Mesothelial cell of epicardium (in vitro differentiated cells): ENCODE measurements at places on chromosomes 3 and 15.

DNA sequence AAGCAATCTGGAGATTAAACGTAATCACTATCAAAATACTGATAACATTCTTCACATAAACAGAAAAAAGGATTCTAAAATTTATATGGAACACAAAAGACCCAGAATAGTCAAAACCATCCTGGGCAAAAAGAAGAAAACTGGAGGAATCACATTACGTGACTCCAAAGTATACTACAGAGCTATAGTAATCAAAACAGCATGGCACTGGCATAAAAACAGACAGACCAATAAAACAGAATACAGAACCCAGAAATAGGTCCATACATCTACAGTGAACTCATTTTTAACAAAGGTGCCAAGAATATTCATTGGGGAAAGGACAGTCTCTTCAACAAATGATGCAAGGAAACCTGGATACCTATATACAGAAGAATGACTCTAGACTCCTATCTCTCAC is 621.9 kb upstream of the CCDC54 start:
- no peak for DNase-seq

GRCh38 chr15:68440136-68440535 is 8.2 kb upstream of the ITGA11 start:
- no peak for DNase-seq

- DNase-seq, result no peak
Measured at GRCh38 chr3:45565342-45565741, 29.2 kb upstream of the LIMD1 start.

GRCh38 chr15:39127925-39128617 is 452.8 kb upstream of the THBS1 start:
- DNase-seq, result no peak

- no peak for DNase-seq
Measured at GRCh38 chr3:148457886-148458285, 239.8 kb upstream of the AGTR1 start.

DNA sequence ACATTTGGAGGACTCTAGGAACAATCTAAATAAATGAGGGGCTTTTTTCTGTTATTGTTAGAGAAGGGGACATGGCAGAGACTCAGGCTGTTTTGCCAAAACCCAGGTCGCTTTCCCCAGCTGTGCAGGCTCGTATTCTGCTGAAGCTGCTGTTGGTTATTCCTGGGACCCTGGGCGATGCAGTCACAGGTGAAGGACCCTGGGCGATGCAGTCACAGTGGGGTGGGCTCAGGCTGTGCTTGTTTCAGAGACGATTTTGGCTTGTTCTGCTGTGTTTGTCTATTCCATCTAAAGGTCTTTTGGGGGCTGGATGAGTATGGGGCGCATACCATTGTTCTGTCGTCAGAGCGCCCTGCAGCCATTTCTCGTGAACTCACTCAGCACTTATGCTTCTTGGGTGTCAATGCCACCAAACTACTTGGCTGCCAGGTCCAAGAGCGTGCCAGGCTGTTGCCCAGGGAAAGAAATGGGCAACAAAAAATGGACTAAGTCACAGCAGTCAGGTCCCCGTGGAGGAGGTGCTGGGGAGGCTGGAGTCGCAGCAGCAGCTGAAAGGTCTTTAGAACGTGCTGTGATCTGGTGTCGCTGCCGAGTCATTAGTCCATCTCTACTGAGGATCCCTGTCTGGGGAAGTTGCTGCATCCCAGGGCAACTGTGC is 151.4 kb downstream of the CHDH start:
- DNase-seq, result no peak

GRCh38 chr15:81225161-81225671 is 28.5 kb downstream of the IL16 start:
- DNase-seq, result no peak

DNA sequence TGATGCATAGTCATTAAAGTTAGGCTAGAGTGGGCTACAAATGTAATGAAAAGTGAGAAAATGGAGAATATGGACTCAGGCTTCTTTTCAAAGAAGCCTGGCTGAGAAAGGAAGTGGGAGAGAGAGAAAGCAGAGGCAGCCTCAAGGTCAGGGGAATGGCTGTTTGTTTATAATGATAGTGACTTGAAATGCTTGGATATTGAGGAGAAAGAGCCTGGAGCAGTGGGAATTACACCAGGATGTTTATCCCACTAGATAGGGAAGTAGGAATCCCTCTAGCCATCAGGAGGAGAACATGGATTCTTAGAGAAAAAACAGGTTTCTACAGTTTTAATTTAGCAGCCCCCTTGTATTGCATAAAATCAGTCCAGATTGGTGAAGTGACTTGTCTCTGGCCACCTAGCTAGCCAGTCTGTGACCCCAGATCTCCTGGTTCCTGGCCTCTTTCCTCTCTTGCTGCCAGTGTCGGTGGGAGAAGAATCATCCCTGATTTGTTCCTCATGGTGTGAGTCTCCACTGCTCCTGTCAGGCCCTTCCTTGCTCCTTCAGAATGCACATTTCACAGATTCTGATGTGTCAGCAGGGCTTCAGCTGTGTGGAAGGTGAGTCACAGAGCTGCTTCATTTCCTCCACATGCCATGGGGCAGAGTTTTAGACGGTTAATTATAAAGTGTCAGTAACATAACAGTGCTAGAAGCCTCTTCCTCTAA is 32.9 kb downstream of the SEMA6D start:
- no peak for DNase-seq

DNA sequence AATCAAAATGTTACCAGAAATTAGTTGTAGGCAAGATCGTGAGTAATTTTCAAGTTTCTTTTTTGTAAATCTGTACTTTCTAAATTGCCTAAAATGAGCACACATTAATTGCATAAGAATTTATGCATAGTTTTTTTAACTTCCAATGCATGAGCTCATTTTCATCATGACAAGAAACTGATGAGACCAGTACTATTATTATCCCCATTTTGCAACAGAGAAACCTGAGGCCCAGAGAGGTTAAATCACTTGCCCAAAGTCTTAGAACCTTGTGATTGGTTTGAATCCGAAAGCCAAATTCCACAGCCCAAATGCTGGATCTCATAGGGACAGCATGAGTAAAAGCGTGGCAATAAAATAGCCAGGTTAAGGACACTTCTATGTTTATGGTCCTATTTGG is 274.7 kb downstream of the ERC2 start:
- DNase-seq, result no peak

DNA sequence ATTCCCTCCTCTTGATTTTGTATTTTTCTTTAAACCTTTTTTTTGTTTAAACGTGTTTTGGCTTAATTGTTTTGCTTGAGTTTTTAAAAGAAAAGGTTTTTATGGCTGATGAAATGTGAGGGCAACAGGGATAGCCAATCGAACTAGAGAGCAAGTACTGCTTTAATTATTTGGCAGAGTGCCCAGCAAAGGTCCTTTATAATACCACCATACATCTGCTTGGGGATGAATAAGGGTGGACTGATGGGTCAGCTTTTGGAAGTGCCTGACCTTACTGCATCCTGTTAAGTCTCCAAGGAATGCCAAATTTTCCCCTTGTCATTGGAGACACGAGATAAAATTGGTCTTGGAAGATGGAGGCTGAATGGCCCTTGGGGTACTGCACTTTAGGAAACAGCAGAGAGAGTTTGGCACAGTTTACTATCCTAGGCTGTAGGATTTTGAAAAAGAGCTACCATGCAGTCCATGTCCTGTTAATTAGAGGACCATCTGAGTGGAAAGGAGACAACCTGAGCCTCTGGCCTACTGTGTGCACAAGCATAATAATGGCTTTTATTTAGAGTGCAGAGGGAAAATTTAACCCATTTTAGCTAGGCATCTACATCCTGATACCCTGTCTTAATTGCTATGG is 19.8 kb upstream of the MTHFS start:
- DNase-seq, result no peak

DNA sequence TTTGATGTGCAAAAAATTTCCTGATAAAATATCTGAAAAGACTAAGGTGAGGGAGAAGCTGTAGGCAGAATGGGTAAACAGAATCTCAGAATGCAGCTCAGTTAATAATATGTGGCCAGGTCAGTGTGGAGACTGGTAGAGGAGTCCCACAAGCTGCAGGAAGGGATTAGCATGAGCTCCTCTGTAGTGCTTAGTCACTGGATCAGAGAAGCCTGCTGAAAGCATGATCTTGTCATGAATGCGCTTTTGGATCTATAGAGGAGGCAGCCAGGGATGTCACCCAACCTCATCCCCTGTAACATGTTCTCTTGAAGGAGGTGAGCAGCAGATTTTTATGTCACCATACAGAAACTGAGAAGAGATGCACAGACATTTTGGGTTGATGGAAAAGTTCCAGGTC is 1035.3 kb upstream of the GBE1 start:
- DNase-seq, result no peak

GRCh38 chr3:163422671-163423070 is 1655.6 kb downstream of the SI start:
- no peak for DNase-seq

DNA sequence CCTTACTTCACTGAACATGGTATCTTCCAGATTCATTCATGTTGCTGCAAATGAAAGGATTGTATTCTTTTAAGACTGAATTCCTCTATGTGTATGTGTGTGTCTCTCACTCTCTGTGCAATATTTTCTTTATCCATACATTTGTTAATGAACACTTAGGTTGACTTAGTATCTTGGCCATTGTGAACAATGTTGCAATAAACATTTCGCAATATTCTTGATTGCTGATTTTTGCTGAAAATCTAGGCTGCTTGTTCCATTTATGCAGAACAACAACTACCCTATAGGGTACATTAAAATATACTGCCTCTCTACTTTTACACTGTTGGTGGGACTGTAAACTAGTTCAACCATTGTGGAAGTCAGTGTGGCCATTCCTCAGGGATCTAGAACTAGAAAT is 732.4 kb downstream of the CADM2 start:
- no peak for DNase-seq

DNA sequence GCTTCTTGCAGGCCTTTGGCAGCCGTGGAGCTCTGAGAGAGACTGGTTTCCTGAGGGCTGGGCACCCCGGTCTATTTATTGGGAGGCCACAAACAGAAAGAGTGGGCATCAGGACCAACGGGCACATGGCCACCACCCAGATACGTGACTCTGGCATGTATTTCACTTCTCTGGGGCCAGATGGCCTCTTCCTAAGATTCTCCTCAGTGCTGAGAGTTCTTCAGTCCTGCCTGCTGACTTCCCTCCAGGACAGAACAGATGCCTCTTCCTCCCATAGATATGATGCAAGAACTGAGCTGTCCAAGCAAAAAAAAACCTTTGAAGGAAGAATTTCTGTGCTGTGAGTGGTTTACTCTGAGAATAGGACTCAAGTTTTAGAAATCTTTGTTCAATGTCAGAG is 107.7 kb downstream of the IGF2BP2 start:
- DNase-seq, result no peak

- DNase-seq, result no peak
Measured at GRCh38 chr3:31600431-31600830, 67.7 kb downstream of the STT3B start.
